Skeletal muscle cell (primary cell): ENCODE measurements at places on chromosomes 3 and 15.

- no peak for DNase-seq
Measured at GRCh38 chr3:184383033-184383740, 3.3 kb downstream of the CHRD start.

DNA sequence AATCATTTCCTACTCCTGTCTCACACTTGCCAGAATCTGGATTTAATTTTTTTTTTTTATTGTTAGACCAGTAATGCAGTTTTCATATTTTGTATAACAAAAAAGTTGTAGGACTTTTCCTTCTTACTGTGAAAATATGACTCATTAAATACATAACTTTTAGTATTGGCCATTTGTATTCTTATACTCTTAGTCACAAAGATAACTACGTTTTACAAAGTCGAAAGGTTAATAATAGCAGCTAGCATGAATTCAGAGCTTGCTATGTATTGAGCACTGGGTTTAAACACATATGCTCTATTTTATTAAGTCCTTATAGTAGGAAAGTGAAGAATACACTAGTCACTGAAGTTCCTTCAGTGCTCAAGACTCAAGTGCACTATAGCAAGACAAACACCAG, 43.1 kb downstream of the LRRN1 start:
- DNase-seq, result no peak

DNA sequence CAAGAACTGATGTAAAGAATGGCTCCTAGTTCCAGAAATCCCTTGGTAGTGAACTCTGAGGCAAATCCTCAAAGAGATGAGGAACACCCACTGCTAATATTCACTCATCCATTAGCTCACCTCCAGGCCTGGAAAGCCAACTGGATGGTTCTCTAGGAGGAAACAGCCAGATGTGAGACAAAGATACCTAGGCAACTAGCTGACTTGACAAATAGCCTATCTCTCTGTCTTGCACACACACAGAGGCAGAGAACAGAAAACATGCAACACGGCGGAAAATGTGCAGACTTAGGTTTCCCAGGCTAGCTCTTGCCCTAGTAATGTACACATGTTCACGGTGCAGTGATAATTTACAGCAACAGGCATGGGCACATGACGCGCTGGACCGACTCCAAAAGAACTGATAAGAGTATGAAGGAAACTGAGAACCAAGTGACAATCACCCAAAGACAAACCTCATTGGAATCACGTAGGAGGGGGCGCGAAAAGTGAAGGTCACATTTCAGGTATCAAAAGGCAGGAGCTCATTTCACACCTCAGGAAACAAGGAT, 318.1 kb downstream of the FOXP1 start:
- no peak for DNase-seq

GRCh38 chr3:31562525-31562924, 29.8 kb downstream of the STT3B start:
- no peak for DNase-seq

DNA sequence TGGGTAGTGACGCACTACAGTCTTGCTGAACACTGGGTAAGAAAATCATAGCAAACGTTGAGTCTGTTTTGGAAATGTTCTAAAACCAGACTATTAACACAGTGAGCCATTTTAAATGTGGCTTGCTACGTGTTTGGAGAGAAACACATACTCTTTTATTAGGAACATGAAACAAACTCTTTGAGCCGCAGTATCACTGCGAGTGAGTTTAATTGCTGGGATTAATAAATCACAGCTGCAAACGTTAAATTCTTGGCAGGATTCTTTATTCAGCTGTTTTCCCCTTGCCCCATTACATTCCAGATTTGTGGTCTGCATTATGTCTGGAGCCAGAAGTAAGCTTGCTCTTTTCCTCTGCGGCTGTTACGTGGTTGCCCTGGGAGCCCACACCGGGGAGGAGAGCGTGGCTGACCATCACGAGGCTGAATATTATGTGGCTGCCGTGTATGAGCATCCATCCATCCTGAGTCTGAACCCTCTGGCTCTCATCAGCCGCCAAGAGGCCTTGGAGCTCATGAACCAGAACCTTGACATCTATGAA, 33.6 kb downstream of the BTD start:
- DNase-seq, result peak; percentile 82

- peak; percentile 19 for DNase-seq
Measured at GRCh38 chr15:37873336-37873735, 61.1 kb upstream of the TMCO5A start.

GRCh38 chr3:30643763-30644462, 37.5 kb downstream of the TGFBR2 start:
- no peak for DNase-seq

DNA sequence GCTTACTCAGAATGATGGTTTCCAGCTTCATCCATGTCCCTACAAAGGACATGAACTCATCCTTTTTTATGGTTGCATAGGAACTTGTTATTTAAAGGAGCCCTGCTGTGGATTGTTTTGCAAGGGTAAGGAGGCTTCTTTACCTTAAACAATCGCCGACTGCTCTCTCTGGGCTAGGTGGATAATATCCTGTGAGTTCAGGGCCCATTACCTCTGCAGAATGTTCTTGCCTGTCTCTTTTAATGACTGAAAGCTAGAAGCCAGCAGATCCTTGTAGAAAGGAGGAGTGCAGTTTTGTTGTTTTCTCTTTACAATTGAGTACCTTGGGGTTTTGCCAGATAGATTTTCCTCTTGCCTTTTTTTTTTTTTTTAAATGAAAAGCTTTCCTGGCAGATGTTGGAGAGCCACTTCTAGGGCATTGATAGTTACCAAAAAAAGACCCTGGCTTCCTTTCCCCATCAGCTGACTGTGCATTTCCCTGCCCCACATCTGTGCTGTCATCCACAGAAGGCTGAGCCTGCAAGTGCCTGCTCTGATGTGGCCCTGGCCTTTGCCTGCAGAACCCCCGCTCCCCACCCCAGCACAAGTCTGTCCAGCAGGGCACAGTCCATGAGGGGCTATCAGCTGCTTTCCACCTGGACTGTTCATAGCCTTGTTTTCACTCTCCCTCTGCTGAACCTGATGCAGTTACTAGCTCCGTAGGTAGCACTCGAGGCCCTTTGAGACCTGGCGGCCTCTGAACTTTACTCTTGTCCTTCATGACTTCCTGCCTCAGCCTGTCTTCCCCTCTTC, 113.1 kb downstream of the CHCHD6 start:
- no peak for DNase-seq

- no peak for DNase-seq
Measured at GRCh38 chr3:14988988-14989394, 41.6 kb downstream of the NR2C2 start.

DNA sequence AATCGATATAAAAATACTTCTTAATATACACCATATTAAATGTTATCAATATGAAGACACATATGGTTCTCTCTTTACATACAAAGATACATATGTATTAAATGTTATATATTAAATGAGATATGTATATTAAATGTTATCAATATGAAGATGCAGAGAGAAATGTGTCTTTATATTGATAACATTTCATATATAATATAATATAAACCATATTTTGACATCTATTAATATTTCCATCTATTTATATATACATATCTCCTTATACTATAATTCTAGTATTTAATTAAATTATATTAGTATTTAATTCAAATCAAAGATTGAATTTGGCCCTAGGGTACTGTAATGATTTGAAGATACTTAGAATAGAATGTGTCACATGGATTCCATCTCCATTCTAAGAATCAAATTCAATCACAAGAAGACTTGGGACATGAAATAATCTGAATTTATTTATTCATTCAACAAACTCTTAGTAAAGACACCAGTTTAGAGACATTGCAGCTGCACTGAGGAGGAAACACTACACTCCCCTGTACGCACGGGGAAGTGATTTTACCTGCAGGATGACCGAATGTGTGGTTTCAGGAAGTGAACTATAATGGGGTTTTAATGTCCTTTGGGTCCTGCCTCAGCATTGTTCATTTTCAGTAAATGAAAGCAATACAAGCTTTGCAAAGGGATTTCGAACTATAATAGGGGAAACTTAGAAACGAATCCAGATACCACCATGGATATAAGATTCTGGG, 365.1 kb downstream of the MECOM start:
- no peak for DNase-seq

DNA sequence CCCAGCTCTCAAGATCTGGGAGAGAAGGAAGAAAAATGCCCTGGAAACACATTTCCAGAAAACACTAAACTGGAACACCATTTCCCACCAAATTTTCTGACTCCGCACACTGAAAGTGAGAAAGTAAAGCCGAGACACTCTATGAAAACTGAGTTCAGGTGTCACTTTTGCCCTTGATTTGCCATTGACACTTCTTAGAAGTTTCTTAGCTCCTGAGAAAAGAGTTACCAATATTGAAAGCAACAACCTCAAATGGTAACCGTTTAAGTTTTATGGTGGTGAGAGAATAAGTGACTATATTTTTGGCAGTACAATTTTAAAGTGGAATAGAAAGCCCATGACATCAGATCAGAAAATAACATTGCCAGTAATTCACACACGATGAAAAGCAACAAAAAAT, 39.0 kb downstream of the CD86 start:
- no peak for DNase-seq

DNA sequence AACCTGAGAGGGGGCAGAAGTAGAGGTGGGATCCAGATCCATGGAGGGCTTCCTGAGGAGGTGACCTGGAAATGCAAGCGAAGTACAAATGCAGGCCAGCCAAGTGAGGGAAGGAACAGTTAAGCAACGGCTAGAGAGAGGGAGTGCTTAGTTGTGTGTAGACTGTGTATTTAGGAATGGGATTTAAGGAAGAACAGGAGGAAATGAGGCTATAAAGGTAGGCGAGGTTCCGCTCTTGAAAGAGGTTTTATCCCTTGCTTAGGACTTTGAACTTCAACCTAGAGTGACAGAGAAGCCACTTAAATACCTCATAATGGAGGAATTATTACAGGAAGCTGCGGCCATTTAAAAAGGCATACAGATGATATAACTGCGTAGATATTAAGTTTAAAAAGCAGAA, 295.1 kb downstream of the THSD4 start:
- no peak for DNase-seq

DNA sequence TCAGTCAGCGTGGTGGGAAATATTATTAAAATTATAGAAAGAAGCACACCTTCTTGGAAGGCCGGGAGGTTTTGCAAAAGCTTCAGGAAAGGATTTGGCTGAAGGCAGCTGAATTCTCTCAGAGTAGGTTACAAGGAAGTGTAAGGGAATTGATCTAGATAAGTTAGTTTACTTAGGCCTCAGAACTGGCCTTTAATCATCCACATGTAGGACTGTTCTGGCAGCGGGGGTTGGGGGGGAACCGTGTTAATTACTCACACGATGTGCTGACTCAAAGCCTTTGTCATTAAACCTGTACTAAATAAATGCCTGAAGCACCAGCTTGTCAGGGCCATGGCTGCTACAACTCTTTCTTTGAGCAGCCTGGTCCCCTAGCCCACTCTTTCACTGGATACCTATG, 12.8 kb downstream of the ASB14 start:
- no peak for DNase-seq

DNA sequence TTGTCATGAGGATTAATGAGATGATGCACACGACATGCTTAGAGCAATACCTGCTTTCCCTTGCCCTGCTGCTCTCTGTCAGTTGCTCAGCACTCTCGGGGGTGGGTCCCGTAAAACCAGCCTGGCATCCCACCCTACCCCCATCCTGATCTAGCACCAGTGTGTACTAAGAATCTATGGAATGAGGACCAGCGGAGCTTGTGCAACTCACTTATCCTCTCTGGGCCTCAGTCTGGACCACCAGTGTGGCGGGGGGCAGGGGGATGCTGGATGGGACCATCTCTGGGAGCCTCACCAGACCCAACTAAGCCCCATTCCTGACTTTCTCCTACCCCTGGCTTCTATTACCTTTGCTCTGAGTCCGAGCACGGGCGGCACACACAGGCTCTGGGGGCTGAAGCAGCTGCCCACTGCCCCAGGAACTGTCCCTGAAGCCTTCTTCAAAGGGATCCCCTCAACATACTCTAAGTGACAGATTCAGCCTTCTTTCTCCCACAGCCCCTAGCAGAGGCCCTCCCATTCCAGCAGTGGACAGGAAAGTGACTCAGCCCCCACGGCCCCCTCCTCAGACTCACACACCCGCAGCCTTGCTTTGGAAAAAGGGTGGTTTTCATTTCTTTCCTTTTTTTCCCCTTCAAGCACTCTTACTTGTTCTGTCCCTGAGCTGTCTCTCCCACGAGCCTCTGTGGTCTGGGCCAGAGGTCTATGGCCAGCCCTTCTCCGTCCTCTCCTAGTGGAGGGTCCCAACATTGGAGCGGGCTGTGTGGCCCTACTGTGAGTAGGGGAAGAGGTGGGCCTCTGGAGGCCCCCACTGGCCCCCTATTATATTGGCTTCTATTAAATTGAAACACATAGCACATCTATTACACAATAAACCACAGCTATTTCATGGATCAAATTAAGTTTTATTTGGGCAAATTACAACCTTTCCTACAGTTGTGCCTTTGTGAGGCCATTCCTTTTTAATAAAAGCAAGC, 100.3 kb downstream of the SMAD6 start:
- DNase-seq, result no peak

DNA sequence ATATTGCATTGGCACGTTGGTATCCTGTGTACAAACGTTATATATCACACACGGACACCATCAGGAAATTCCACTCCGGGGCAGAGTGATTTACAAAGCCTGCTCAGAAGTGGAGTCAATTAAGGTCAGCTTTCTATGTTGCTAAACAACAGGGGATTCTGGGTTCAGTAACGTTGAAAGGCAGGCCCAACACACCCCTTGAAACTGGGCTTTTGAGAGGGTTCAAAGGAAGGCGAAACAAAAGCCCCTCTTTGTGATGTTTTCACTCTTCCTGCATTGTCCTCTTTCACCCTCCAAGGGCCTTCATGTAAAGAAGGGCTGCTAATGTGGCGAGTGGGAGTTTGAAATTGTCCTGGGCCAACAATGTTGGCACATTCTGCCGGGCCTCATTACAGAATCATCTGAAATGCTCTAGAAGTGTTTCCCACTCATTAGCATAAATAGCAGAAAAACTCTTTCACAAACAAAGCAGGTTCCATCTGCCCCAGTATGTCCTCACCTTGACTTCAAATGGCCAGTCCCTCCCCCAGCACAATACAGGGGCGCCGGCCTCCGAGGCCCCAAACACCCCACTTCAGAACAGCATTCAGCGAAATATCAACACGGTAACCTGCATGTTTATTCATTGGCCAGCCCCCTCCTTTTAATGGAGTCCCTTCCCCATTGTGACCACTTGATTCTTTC, 76.4 kb downstream of the HES1 start:
- DNase-seq, result no peak

DNA sequence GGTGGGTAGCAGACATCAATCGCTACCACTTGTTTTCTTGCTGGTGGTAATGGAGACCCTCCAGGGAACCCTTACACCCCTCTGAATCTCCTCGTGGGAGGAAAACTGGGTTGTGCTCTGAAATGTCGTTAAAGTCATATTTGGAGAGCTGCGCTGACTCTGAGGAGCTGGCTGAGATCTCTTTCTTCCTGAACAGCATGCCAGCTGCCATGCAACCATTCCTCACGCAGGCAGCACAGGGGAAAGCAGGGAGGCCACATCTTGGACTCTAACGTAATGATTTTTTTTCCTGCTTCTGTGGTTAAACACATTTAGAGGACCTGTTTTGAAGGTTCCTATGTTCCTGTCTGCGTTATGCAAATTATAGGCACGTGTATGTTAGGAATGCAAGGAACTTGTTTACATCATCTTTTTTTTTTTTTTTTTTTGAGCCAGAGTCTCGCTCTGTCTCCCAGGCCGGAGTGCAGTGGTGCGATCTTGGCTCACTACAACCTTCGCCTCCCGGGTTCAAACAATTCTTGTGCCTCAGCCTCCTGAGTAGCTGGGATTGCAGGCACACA, 156.7 kb downstream of the TJP1 start:
- DNase-seq, result no peak
